IPS-NIHi11 (cell line): ENCODE measurements at places on chromosomes 4 and X.

GRCh38 chr4:154854362-154854761 is 73.3 kb downstream of the RBM46 start:
- peak; percentile 21 for DNase-seq

GRCh38 chr4:4720646-4721045 is 138.8 kb upstream of the MSX1 start:
- DNase-seq = no peak

DNA sequence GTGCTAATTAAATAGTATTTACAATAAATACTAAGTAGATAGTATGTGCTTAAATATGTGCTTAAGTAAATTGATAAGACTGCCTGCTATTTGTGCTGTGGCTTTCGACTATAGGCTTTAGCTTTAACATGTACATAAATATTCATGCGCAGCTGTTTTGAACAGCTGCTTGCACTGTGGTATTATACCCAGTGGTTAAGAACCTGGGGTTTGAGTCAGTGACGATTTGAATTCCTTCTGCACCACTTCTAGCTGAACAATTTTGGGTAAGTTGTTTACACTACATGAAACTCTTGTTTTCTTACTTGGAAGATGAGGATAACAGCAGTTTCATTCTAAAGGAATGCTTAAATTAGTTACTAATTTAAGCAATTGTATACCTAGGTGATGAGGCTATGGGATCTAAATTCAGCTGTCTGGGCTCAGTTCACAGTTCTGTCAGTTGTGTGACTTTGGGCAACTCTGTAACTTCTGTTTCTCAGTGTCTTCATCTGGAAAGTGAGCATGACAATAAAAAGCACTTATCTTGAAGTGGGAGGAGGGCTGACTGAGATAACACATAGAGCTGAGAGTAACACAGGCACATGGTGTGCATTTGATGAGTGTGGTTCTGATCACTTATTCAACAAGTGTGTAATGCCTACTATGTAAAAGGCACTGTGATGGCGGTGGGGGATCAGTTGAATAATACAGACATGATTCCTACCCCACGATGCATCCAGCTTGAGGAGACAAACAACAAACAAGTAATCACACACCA is 37.0 kb downstream of the HPGDS start:
- no peak for DNase-seq

GRCh38 chr4:115883847-115884246 is 770.4 kb upstream of the NDST4 start:
- no peak for DNase-seq
